Activated B cell treated with CpG ODN at 0.5 μM for 24 hours (primary cell): ENCODE measurements at places on chromosomes 6 and 20.

GRCh38 chr6:80742481-80742880, 636.0 kb downstream of the BCKDHB start:
- no peaks in the 10 kb centered on the region for H3K4me1 ChIP-seq
- H3K27ac ChIP-seq, result no peak overlapping the region
- H3K36me3 ChIP-seq, result no peaks in the 10 kb centered on the region

DNA sequence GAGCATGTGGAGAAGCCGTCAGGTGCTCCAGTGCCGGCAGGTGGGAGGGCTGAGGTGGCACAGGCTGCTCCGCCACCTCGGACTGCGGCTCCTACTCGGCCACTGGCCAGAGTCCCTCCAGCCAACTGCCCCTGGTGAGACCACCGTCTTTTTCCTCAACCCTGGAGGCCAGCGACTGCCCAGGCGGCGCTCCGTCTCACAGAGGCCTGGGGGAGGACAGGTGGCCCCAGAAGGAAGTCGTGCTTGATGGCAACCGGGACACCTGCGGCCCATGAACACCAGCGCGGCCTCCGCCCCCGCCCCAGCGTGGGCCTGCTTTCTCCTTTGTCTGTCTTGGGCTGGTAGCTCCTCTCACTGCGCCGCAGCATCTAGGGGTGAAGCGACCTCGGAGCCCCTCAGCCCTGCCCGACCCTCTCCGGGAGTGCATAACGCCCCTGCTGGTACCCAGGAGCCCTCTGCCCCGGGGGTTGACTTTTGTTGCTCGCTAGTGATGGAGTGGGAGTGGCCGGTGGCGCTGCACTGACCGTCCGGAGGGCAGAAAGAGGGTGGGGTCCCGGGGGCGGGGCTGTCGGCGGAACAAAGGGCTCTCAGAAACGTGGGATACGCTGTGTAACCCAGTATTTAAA, 706 bp upstream of the TUBB2B start:
- peaks cover 48% of the 10 kb centered on the region for H3K4me1 ChIP-seq
- H3K27ac ChIP-seq, result no peak overlapping the region
- H3K4me3 ChIP-seq, result peak overlapping the region; percentile 80

GRCh38 chr6:13358511-13358910, 30.2 kb upstream of the TBC1D7 start:
- no peak overlapping the region for H3K4me3 ChIP-seq
- H3K4me1 ChIP-seq, result peaks cover 85% of the 10 kb centered on the region
- DNase-seq, result no peak
- H3K36me3 ChIP-seq, result no peaks in the 10 kb centered on the region
- no peaks in the 10 kb centered on the region for H3K27me3 ChIP-seq
- no peak overlapping the region for H3K27ac ChIP-seq

GRCh38 chr20:44418069-44418905, 57.4 kb upstream of the TTPAL start:
- no peak overlapping the region for H3K27ac ChIP-seq
- no peaks in the 10 kb centered on the region for H3K36me3 ChIP-seq
- H3K27me3 ChIP-seq, result peaks cover 15% of the 10 kb centered on the region
- H3K4me3 ChIP-seq, result no peak overlapping the region

DNA sequence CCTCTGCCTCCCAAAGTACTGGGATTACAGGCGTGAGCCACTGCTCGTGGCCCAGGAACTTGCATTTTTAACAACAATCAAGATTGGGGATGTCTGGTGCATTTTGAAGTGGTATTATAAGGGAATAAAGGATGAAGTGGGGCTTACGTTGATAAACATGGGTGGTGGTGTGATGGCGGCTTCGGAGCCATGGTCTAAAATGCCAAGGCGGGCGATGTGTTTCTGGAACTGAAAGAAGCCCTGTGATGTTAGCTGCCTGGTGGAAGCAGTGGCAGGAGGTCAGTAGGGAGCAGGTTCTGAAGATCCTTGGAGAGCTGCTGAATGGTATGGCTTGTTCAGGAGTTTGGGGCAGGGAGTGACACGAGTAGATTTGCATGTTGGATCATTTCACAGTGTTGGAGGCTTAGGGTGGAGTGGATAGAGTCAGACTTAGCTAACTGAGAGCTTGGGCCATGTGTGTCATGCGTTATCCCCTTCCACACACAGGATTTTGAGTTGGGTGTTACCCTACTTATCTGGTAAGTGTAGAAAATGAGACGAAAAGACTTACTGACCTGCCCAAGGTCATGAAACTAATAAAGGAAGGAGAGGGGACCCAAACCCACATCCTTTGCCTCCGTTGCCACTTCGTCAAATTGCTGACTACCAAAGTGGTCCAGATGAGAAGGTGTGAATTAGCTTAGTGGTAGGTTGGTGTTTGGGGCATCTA, 1.5 kb downstream of the NELFCD start:
- peaks cover 22% of the 10 kb centered on the region for H3K36me3 ChIP-seq
- no peaks in the 10 kb centered on the region for H3K27me3 ChIP-seq
- H3K4me3 ChIP-seq, result peak overlapping the region; percentile 91
- H3K27ac ChIP-seq, result peak overlapping the region; percentile 71
- no peak for DNase-seq

DNA sequence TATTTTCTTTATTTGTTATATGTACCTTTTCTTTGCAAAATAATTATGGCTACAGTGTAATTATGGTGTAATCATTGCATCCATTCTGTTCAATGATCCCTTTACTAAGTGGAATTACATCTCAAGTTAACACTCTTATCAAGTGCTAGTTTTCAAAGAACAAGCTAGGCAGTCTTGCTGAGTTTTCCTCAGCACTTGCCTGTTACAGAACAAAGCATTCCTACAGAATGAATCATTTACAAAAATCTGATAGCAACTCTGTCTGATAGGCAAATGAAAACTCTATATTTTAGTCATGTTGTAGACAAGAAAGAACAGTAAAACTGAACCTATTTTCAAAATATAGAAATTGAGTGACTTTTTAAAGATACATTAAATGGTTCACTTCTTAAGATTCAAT, 109.8 kb upstream of the POU3F2 start:
- H3K27ac ChIP-seq, result no peak overlapping the region
- no peak for DNase-seq
- H3K36me3 ChIP-seq, result no peaks in the 10 kb centered on the region
- H3K4me1 ChIP-seq, result no peaks in the 10 kb centered on the region
- no peak overlapping the region for H3K4me3 ChIP-seq

DNA sequence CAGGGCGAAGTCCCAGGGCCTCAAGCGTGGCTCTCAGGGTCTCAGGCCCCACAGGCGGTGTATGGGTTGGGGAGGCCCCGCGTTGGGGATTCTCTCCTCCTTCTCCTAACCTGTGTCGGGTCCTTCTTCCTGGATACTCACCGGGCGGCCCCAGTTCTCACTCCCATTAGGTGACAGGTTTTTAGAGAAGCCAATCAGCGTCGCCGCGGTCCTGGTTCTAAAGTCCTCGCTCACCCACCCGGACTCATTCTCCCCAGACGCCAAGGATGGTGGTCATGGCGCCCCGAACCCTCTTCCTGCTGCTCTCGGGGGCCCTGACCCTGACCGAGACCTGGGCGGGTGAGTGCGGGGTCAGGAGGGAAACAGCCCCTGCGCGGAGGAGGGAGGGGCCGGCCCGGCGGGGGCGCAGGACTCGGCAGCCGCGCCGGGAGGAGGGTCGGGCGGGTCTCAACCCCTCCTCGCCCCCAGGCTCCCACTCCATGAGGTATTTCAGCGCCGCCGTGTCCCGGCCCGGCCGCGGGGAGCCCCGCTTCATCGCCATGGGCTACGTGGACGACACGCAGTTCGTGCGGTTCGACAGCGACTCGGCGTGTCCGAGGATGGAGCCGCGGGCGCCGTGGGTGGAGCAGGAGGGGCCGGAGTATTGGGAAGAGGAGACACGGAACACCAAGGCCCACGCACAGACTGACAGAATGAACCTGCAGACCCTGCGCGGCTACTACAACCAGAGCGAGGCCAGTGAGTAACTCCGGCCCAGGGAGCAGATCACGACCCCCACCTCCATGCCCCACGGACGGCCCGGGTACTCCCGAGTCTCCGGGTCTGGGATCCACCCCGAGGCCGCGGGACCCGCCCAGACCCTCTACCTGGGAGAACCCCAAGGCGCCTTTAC, at the start of gene HLA-G:
Gene HLA-G, plus strand, starts transcription at position 247 of the 892 bp plus-strand sequence. Its CDS starts 20 bp downstream, at position 267.
- no peak within 1 kb of the TSS for H3K27ac ChIP-seq
- peaks cover 10% of the 10 kb centered on the region for H3K4me1 ChIP-seq
- peaks cover 61% of the 10 kb centered on the region for H3K27me3 ChIP-seq
- peak within 1 kb of the TSS; percentile 78 for H3K4me3 ChIP-seq
- H3K36me3 ChIP-seq, result no peaks in the 10 kb centered on the region

DNA sequence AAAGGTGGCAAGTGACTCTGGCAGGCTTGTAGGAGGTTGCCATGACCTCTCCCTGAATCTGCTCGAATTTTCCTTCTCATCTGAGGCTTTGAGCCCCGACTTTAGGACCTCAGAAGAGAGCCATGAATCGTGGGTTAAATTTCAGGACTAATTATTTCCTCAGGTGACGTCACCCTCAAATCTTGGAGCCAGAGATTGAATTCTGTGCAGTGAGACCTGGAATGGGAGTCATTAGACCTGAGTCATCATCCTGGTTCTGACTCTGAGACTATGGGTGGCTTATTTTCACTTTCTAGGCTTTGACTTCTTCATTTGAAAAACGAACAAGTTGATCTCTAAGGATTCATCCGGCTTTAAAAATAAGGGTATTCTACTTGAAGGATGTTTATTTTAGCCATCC, 48.5 kb upstream of the PDYN start:
- H3K27me3 ChIP-seq, result peaks cover 24% of the 10 kb centered on the region
- DNase-seq, result no peak
- no peaks in the 10 kb centered on the region for H3K4me1 ChIP-seq

GRCh38 chr20:17431621-17432364, 99.4 kb downstream of the BFSP1 start:
- no peaks in the 10 kb centered on the region for H3K36me3 ChIP-seq
- no peaks in the 10 kb centered on the region for H3K4me1 ChIP-seq
- no peak overlapping the region for H3K4me3 ChIP-seq

DNA sequence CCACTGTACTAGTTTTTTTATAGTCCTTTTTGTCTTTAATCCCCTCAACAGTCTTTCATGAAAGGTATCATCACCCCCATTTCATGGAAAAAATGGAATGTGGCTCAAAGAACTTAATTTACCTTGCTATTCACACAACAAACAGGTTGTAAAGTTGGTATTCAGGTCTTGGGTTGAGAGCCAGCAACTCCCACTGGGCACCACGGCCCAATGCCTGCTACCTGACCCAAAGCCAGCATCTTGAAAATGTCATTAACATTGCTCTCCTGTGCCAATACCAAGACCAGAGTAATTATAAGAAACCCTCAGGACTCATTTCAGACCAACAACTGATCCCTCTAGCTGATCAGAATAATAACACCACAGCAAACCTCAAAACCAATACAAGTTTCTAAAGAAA, 75.7 kb downstream of the METTL24 start:
- no peak overlapping the region for H3K27ac ChIP-seq
- no peak for DNase-seq
- H3K27me3 ChIP-seq, result peaks cover 9% of the 10 kb centered on the region
- no peaks in the 10 kb centered on the region for H3K36me3 ChIP-seq
- no peaks in the 10 kb centered on the region for H3K4me1 ChIP-seq

GRCh38 chr6:152981989-152982903, 595 bp downstream of the FBXO5 start:
- H3K27ac ChIP-seq, result no peak overlapping the region
- H3K4me1 ChIP-seq, result peaks cover 41% of the 10 kb centered on the region
- DNase-seq, result no peak
- peaks cover 18% of the 10 kb centered on the region for H3K36me3 ChIP-seq

GRCh38 chr20:18657575-18657974, 69.7 kb downstream of the DTD1 start:
- H3K27ac ChIP-seq, result peak overlapping the region; percentile 18
- DNase-seq, result no peak
- H3K27me3 ChIP-seq, result no peaks in the 10 kb centered on the region
- no peak overlapping the region for H3K4me3 ChIP-seq

DNA sequence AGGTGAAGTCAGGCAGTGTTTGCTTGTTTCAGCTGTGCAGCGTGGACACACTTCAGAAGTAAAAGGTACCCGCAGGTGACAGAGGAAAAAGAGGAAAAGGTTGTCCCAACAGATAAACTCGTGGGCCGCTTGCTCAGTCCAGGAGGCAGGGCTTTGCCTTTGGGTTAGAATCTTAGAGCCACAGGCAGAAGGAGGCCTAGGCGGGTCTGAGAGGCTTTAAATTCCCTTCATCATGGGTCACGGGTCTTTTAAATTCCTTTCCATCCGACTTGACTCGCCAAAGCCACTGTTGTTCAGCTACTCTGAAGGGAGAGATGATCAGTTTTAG, 48.2 kb downstream of the AGPAT4 start:
- H3K36me3 ChIP-seq, result peaks cover 4% of the 10 kb centered on the region
- peaks cover 6% of the 10 kb centered on the region for H3K4me1 ChIP-seq
- H3K27ac ChIP-seq, result no peak overlapping the region
- H3K27me3 ChIP-seq, result no peaks in the 10 kb centered on the region

DNA sequence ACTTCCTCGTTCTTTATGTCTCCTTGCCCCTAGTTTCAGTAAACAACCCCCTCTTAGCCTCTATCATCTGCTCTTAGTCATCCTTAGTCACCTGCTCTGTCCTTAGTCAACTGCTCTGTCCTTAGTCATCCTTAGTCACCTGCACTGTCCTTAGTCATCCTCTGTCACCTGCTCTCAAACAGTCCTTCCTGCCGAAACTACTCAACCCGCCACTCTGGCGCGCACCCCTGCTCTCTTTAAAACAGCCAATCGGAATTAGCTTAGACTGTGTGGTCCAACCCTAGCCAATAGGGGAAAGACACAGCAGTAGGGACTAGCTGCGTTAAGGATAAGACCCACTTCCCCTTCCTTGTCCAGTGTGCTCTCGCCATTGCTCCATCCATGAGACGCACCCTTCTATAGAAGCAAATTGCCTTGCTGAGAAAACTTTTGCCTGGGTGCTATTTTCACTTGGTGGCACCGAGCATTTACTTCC, 73.9 kb downstream of the BACH2 start:
- H3K27ac ChIP-seq, result peak overlapping the region; percentile 82
- no peak for DNase-seq
- no peaks in the 10 kb centered on the region for H3K27me3 ChIP-seq
- H3K4me1 ChIP-seq, result peaks cover 35% of the 10 kb centered on the region
- no peak overlapping the region for H3K4me3 ChIP-seq
- peaks cover 53% of the 10 kb centered on the region for H3K36me3 ChIP-seq

- H3K36me3 ChIP-seq, result peaks cover 5% of the 10 kb centered on the region
- no peak for DNase-seq
- no peak overlapping the region for H3K4me3 ChIP-seq
- peaks cover 2% of the 10 kb centered on the region for H3K27me3 ChIP-seq
- peaks cover 5% of the 10 kb centered on the region for H3K4me1 ChIP-seq
Measured at GRCh38 chr20:50199703-50200102, 9.1 kb downstream of the CEBPB start.

DNA sequence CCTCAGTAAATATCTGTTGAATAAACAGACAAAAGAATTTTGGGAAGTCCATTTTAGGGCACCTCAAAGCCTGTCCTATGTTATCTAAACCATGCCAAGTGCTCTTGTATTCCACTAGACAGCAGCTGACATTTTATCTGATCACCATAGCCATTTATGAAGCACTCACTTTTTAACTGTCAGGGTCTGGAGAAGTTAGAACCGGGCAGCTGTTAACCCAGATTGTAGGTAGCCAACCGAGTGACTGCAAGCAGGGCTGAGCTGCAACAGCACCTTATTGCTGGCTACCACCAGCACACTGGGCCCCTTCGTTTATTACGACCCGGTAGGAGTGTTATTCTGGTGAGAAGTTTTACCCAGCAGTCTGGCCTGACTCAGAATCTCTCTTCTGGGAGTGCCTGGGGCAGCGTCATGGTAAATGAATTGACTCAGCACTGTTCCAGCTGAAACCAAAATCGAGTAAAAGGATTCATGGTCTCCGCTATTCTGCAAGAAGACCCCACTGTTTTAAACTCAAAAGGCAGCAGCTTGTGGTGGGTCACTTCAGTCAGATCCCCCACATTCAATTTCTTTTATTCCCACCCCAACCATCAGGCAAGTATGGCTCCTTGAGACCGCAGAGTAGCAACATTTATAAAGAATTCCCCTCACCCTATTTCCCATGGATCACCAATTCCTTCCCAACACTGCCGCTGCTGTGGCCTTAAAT, 1.7 kb downstream of the UBE2V1 start:
- peak overlapping the region; percentile 88 for H3K27ac ChIP-seq
- peaks cover 95% of the 10 kb centered on the region for H3K4me1 ChIP-seq
- H3K36me3 ChIP-seq, result peaks cover 31% of the 10 kb centered on the region
- no peak for DNase-seq
- no peaks in the 10 kb centered on the region for H3K27me3 ChIP-seq
